Diencephalon (tissue), 1 donor: ENCODE measurements at places on chromosomes 1 and 21. TPM values are rescaled to one million over a fixed set of nuclear protein-coding genes. Genes with fewer than 3 reads are reported as not detected.

RAB25 gene
- total RNA-seq, result not detected

DMBX1 gene
- 1.8 TPM for total RNA-seq

OR2T11 gene
- total RNA-seq, result not detected

RGS18 gene
- total RNA-seq, result 1.8 TPM

HPCA gene
- total RNA-seq, result 83.5 TPM

OR2L5 gene
- total RNA-seq, result 1.8 TPM

CBR3 gene
- total RNA-seq, result 2.1 TPM

A3GALT2 gene
- total RNA-seq, result not detected

LRRC38 gene
- total RNA-seq, result 0.46 TPM

FABP3 gene
- total RNA-seq, result 70.6 TPM

CHI3L2 gene
- 0.92 TPM for total RNA-seq

AMIGO1 gene
- 16.6 TPM for total RNA-seq

ROR1 gene
- 2.3 TPM for total RNA-seq

RUNX1 gene
- 1.2 TPM for total RNA-seq

ALDH4A1 gene
- total RNA-seq, result 17.5 TPM

CERS2 gene
- total RNA-seq, result 56.1 TPM

KRTAP21-2 gene
- total RNA-seq, result not detected

OR10J1 gene
- total RNA-seq, result not detected

TRPM2 gene
- 9.2 TPM for total RNA-seq

FCER1A gene
- total RNA-seq, result not detected

PSEN2 gene
- 38.3 TPM for total RNA-seq

FAM72D gene
- 0.92 TPM for total RNA-seq

RAB7B gene
- 0.69 TPM for total RNA-seq

HNRNPU gene
- 510 TPM for total RNA-seq

NFASC gene
- 46.4 TPM for total RNA-seq

CCDC181 gene
- 15.2 TPM for total RNA-seq

SLC22A15 gene
- total RNA-seq, result 28.6 TPM

COL24A1 gene
- total RNA-seq, result 3.2 TPM

TTC39A gene
- total RNA-seq, result 15.2 TPM

C1orf159 gene
- total RNA-seq, result 6.2 TPM

C1orf116 gene
- not detected for total RNA-seq

FAAH gene
- 26.8 TPM for total RNA-seq

OLIG2 gene
- 51.4 TPM for total RNA-seq

CDC73 gene
- 42.2 TPM for total RNA-seq

RNU1-2 gene
- under 0.01 TPM for total RNA-seq

SPAG17 gene
- 8.8 TPM for total RNA-seq

FAM3B gene
- 0.69 TPM for total RNA-seq

MEX3A gene
- 33.4 TPM for total RNA-seq

HES3 gene
- total RNA-seq, result not detected

APCS gene
- total RNA-seq, result not detected

DUSP23 gene
- 19.6 TPM for total RNA-seq

CCDC28B gene
- 23.5 TPM for total RNA-seq

PLPPR4 gene
- 126 TPM for total RNA-seq

CACHD1 gene
- total RNA-seq, result 45.9 TPM

ANGPTL7 gene
- total RNA-seq, result 0.23 TPM

CCDC185 gene
- total RNA-seq, result 0.23 TPM

LCE3D gene
- total RNA-seq, result not detected

ZNF648 gene
- total RNA-seq, result 1.4 TPM

MT1HL1 gene
- not detected for total RNA-seq

RIMS3 gene
- 49.6 TPM for total RNA-seq

SLC5A9 gene
- total RNA-seq, result 0.46 TPM

VN1R5 gene
- total RNA-seq, result not detected

PGBD5 gene
- total RNA-seq, result 12.2 TPM

BTBD19 gene
- 1.8 TPM for total RNA-seq

CRNN gene
- not detected for total RNA-seq

PPM1J gene
- 5.5 TPM for total RNA-seq

CCDC30 gene
- total RNA-seq, result 30.7 TPM

CRP gene
- total RNA-seq, result not detected

LENEP gene
- total RNA-seq, result 0.69 TPM

SLC45A3 gene
- total RNA-seq, result 1.2 TPM
